Fibroblast of pulmonary artery (primary cell): ENCODE measurements at places on chromosomes 6 and 20.

GRCh38 chr6:130758813-130759212 is 68.4 kb upstream of the SMLR1 start:
- no peak for DNase-seq

- peak; percentile 90 for DNase-seq
Observed at GRCh38 chr20:25223179-25223661, 24.7 kb upstream of the PYGB start.

DNA sequence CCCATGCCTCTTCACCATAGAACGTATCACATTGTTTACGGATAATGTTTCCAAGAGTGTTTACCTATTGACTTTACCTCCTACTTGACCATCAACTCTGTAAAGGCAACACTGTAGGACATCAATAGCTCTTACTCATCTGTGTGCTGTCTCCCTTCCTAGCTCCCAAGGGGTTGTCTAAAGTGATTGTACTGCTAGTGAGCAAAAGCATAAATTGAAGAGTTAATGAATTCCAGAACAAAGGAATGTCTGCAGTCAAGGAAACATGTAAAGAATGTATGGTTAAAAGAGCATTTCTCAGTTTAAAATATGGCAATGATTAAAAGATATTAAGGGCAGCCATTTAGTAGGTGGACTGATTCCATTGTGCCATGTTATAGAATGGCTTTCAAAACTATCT is 985.4 kb downstream of the TBC1D32 start:
- DNase-seq: no peak

DNA sequence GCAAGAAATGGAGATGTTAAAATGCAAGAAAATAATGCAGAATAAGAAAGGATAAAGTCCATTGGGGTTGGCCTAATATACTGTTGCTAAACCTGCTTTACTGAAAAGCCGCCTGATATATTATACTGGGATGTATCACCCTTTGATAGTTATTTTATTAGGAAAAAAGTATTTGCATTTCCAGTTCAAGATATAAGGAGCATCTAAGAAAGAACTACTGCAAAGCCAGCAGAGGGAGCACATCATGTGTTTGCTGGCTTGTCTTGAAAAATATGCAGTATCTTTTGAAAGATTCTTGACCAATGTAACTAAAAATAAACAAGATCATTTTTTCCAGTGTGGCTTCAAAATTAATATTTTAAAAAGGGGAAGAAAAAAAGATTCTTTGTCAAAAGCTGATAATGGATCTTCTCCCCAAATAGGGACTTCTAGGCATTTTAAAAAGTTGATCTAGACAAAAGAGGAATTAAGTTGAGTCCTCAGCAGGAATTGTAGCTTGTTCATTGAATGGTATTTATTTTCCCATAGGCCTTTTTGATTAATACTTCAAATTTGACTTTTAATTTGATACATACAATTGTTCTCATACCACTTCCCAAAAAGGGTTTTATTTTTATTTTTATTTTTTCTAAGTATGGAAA is 214.9 kb downstream of the ZFAND3 start:
- peak; percentile 77 for DNase-seq

- no peak for DNase-seq
Observed at GRCh38 chr6:125745281-125746018, 4.0 kb upstream of the HEY2 start.

GRCh38 chr6:11093376-11093625 is 333 bp upstream of the SMIM13 start:
- DNase-seq: no peak

DNA sequence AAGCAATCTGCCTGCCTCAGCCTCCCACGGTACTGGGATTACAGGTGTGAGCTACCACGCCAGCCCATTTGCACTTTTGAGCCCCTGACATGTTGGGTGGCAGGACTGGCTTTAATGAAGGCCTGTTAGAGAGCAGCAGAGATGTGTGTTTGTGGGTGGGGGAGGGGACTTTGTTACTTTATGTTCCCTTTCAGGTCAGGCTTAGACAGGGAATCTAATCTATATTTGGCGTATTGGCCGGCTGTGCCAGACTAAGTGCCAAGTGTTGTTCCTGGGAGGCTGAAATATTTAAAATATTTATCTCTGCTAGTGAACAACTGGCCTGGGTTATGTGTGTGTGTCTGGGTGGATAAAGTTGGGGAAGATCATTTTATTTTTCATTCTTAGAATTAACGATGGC is 6.1 kb downstream of the GMPR start:
- no peak for DNase-seq

DNA sequence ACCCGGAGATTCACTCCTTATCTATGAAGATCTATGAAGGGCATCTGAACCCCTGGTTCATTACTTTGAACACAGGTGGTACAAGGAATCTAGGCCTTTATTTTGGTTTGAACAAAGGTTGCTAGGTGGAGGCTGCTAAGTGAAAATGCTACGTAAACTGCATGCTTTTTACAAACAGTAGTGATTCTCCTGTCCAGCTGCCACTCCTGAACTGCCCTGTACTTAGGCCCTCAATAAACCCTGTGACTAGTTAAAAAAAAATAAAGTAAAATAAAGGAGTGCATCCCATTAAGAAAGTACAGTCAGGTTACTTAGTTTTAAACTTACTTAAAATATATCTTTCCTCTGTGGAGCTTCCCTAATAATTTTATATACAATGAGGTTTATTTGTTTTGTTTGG is 27.7 kb upstream of the ARG1 start:
- DNase-seq: no peak

DNA sequence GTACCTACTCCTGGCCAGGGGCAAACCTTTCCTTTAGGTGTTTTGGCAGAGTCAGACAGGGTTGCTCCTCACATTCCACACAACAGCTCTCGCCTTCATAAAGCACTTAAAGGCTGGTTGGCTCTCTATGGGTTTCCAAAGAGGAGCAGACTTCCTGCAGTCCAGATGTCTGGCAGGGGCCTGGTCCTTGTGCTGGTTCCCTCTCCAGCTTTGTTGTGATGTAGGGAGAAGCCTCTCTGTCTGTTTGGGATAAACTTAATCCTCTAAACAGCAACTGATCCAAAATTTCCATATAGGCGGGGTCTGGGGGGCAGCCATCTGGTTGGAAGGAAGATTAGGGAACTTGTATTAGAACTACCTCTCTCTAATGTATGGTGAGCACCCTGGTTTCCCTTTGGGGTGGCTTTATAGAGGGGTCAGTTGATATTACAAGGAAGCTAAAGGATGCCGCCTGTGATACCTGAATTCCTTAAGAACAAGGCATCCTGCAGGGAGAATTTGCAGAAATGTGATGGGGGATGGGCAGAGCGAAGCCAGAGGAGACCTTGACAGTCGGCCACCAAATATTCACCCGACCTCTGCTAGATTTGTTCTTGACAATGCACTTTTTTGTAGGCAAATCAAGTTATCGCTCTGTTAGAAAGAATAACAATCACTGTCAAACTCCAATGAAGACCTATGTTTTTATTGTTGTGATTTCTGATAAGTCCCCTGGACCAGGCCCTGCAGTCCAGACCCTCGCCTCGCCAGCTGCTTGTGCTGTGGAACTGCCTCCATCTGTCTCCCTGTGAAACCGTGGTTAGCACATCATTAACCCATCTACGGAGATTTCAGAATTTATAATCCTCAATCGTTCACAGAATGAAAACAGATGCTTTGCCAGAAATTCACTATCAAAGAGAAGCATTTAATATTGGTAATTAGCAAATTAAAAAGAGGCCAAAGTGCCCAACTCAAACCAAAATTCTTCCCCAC is 94.0 kb upstream of the RALGAPA2 start:
- no peak for DNase-seq
